T-helper 2 cell treated with Interferon-gamma antibody and Interleukin-4, amounts not matched to agents 100 ng/mL and 5 ng/mL, for 36 hours (primary cell): ENCODE measurements at places on chromosomes 7 and 10. TPM values are rescaled to one million over a fixed set of nuclear protein-coding genes. Genes with fewer than 3 reads are reported as not detected.

ITPRID1 gene
- not detected in 2 replicates for total RNA-seq

MMD2 gene
- not detected in 2 replicates for total RNA-seq

HOXA1 gene
- 0.41 and 0.50 TPM in 2 replicates for total RNA-seq

SUN3 gene
- total RNA-seq: 0.41 TPM in 1 of 2 replicates, not detected in the other

AASS gene
- 0.68 and 0.89 TPM in 2 replicates for total RNA-seq

MORN4 gene
- 1.2 and 1.3 TPM in 2 replicates for total RNA-seq

CLCN1 gene
- 0.09 TPM in 1 of 2 replicates, not detected in the other for total RNA-seq

ASZ1 gene
- total RNA-seq: not detected in 2 replicates

CLDN12 gene
- total RNA-seq: 2.5 and 2.6 TPM in 2 replicates

EN2 gene
- not detected in 2 replicates for total RNA-seq

OR13A1 gene
- total RNA-seq: not detected in 2 replicates

MASTL gene
- 27.1 and 30.2 TPM in 2 replicates for total RNA-seq

HMX3 gene
- not detected in 2 replicates for total RNA-seq

GCK gene
- total RNA-seq: 0.18 and 0.25 TPM in 2 replicates

TEX36 gene
- not detected in 2 replicates for total RNA-seq

OR2A42 gene
- total RNA-seq: 0.16 TPM in 1 of 2 replicates, not detected in the other

CYP17A1 gene
- total RNA-seq: not detected in 2 replicates

GDF2 gene
- total RNA-seq: not detected in 2 replicates

KAT6B gene
- 29.7 and 29.9 TPM in 2 replicates for total RNA-seq

GIMAP7 gene
- 188 and 191 TPM in 2 replicates for total RNA-seq

ARHGAP22 gene
- 0.34 TPM in 1 of 2 replicates, not detected in the other for total RNA-seq

NODAL gene
- 0.09 and 0.11 TPM in 2 replicates for total RNA-seq

SFRP5 gene
- total RNA-seq: not detected in 2 replicates

TYW1B gene
- 3.4 and 3.5 TPM in 2 replicates for total RNA-seq

HTRA1 gene
- total RNA-seq: not detected in 2 replicates

DYNC1I1 gene
- total RNA-seq: not detected in 2 replicates

GSDME gene
- 2.1 and 2.3 TPM in 2 replicates for total RNA-seq

GIMAP6 gene
- 115 and 119 TPM in 2 replicates for total RNA-seq

CALHM1 gene
- total RNA-seq: 0.25 and 0.27 TPM in 2 replicates

NXPH1 gene
- not detected in 2 replicates for total RNA-seq

AGAP5 gene
- total RNA-seq: 12.1 and 12.2 TPM in 2 replicates

ARHGEF5 gene
- 11.0 and 11.9 TPM in 2 replicates for total RNA-seq

DCLRE1C gene
- 38.5 and 41.9 TPM in 2 replicates for total RNA-seq

ANKRD22 gene
- 0.16 TPM in 1 of 2 replicates, not detected in the other for total RNA-seq

HTR5A gene
- total RNA-seq: not detected in 2 replicates

CDHR1 gene
- 0.07 TPM in 1 of 2 replicates, not detected in the other for total RNA-seq

BTBD16 gene
- not detected in 2 replicates for total RNA-seq

SLC26A3 gene
- total RNA-seq: not detected in 2 replicates

CHST15 gene
- total RNA-seq: 0.05 TPM in 1 of 2 replicates, not detected in the other

SNX10 gene
- 52.9 and 56.2 TPM in 2 replicates for total RNA-seq
